Endothelial cell of umbilical vein (primary cell): ENCODE measurements at places on chromosomes 7 and 10. TPM values are rescaled to one million over a fixed set of nuclear protein-coding genes. Genes with fewer than 3 reads are reported as not detected.

- H3K4me1 ChIP-seq: no peaks in the 10 kb centered on the region
- no peak overlapping the region for H3K27ac ChIP-seq
- no peak overlapping the region for H3K4me3 ChIP-seq
- no peak for DNase-seq
These were observed 424.0 kb downstream of the PLXNA4 start for GRCh38 chr7:132152131-132152889.

- no peak for DNase-seq
- no peaks in the 10 kb centered on the region for H3K27me3 ChIP-seq
- no peak overlapping the region for H3K27ac ChIP-seq
- H3K4me3 ChIP-seq: no peak overlapping the region
These were observed 7.4 kb upstream of the GNA12 start for GRCh38 chr7:2851497-2851896.

GRCh38 chr10:126009650-126010049 is 113.3 kb downstream of the FANK1 start:
- peaks cover 11% of the 10 kb centered on the region for H3K4me1 ChIP-seq
- no peak overlapping the region for H3K4me3 ChIP-seq
- DNase-seq: no peak

DNA sequence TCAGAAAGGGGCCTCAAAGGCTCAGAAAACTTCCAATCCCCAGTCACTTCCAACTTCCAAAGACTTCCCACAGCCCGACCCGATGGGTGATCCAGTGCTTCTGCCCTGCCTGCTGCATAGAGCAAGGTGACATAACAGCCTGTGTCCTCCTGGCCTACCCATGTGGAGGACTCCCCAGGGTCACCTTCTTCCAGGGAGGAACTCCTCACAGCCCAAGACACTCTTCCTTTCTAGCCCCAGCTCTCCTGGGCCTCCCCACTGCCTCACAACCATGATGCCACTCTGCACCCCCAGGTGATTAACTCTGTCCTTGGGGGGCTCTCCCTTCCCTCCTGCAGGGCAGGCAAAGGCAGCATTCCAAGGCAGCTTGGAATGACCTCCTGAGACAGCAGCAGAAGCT is 158.4 kb upstream of the PDE1C start:
- no peaks in the 10 kb centered on the region for H3K36me3 ChIP-seq
- no peak overlapping the region for H3K27ac ChIP-seq
- no peak for DNase-seq
- no peaks in the 10 kb centered on the region for H3K4me1 ChIP-seq
- no peaks in the 10 kb centered on the region for H3K27me3 ChIP-seq

DNA sequence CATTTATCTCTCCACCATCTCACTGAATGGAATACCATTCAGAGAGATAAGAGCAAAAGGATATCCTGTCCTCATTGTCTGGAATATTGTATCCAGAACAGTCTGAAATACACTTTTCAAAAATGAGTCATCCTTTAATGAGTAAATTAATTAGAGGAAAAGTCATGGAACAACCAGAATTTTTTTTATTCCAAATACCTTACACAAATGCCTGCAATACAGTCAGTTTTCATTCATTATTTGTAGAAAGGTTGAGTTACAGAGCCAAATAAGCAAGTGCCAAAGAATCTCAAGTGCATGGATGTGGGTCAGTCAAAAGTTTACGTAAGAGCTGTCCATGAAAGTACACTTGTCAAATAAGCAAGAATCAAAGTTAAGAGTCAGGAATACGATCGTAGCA is 482.6 kb downstream of the IPMK start:
- no peak overlapping the region for H3K27ac ChIP-seq
- no peaks in the 10 kb centered on the region for H3K27me3 ChIP-seq
- H3K4me1 ChIP-seq: no peaks in the 10 kb centered on the region

- H3K27me3 ChIP-seq: no peaks in the 10 kb centered on the region
- no peaks in the 10 kb centered on the region for H3K36me3 ChIP-seq
- H3K27ac ChIP-seq: no peak overlapping the region
- H3K4me3 ChIP-seq: no peak overlapping the region
- H3K4me1 ChIP-seq: peaks cover 7% of the 10 kb centered on the region
These were observed 188.5 kb downstream of the JAZF1 start for GRCh38 chr7:27992097-27992496.

DNA sequence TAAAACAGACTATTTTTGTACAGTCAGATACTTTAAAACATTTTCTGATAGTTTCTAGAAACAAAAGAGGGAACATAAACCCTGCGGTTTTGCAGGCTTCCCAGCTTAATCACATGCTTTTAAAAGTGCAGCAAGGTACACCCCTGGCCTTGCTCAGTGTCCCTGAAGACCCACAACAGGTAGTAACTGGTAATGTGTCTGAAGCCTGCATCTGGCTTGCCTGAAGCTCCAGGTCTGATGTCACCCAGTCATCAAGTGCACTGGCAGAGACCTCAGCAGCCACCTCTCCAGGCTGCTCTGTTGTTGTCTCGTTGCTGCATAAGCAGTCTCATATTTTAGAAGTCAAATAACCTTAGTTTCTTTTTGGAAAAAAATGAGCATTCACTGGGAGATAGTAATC is 376.1 kb upstream of the MTPN start:
- no peaks in the 10 kb centered on the region for H3K36me3 ChIP-seq
- H3K27ac ChIP-seq: no peak overlapping the region
- no peaks in the 10 kb centered on the region for H3K4me1 ChIP-seq
- no peak overlapping the region for H3K4me3 ChIP-seq

DNA sequence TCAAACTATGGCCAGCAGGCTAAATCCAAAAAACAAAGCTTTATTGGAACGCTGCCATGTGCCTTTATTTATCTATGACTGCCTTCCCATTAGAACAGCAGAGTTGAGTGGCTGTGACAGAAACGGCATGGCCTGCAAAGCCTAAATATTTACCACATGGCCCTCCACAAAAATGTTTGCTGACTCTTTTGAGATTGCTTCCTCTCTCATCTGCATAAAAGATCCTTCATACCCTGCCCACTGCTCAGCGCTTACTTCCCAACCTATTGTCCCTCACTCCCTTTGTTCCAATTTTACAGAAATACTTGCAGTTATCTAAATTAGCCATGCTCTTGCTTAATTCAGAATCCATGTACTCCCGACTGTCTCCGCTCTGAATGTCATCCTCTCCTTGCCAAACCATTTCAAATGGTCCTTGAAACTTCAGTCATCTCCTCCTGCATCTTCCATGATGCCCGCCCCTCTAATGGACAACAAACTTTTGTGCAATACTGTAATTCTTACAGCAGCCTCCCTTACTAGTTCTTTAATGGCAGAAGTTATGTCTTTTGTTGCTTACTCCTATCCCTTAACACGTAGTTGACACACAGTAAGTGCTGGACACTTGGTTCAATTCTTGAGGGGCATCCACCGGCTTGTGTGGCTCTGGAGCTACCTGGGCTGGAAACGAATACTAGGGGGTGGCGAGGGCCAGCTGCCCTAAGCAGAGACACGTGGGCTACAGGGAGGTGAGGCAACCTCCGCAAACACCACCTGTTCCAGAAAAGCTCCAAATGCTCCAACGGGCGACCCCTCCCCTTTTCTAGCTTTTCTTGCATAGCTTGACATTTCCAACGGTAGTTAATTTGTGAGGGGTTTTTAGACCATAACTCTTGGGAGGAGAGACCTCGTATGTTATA is 832 bp downstream of the XRCC2 start:
- peak; percentile 9 for DNase-seq
- no peaks in the 10 kb centered on the region for H3K27me3 ChIP-seq
- no peaks in the 10 kb centered on the region for H3K36me3 ChIP-seq
- peak overlapping the region; percentile 47 for H3K27ac ChIP-seq

DNA sequence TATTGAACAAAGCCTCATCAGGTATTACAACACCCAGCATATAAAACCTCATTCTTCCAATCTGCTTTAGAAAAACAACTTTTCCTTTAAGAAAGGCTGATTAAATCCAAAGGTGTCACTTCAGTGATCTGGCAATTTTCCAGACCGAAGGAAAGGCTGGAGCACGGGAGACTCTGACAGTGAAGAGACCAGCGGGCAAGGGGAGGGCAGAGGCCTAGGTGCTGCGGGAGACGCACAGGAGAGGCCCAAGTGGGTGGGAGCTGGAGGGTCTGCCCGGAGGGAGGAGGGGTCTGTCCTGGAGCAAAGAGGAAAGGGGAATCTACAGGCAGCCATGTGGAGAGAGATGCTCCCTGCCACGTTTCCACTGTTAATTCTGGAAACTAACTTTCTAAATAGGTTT is 24.3 kb upstream of the PPP2R2D start:
- H3K27me3 ChIP-seq: no peaks in the 10 kb centered on the region
- H3K27ac ChIP-seq: no peak overlapping the region
- no peak overlapping the region for H3K4me3 ChIP-seq
- H3K36me3 ChIP-seq: no peaks in the 10 kb centered on the region
- DNase-seq: no peak
- no peaks in the 10 kb centered on the region for H3K4me1 ChIP-seq

- H3K27me3 ChIP-seq: no peaks in the 10 kb centered on the region
- H3K27ac ChIP-seq: no peak overlapping the region
- H3K4me1 ChIP-seq: peaks cover 22% of the 10 kb centered on the region
- no peaks in the 10 kb centered on the region for H3K36me3 ChIP-seq
These were observed 3.3 kb upstream of the STN1 start for GRCh38 chr10:103921248-103921647.

DNA sequence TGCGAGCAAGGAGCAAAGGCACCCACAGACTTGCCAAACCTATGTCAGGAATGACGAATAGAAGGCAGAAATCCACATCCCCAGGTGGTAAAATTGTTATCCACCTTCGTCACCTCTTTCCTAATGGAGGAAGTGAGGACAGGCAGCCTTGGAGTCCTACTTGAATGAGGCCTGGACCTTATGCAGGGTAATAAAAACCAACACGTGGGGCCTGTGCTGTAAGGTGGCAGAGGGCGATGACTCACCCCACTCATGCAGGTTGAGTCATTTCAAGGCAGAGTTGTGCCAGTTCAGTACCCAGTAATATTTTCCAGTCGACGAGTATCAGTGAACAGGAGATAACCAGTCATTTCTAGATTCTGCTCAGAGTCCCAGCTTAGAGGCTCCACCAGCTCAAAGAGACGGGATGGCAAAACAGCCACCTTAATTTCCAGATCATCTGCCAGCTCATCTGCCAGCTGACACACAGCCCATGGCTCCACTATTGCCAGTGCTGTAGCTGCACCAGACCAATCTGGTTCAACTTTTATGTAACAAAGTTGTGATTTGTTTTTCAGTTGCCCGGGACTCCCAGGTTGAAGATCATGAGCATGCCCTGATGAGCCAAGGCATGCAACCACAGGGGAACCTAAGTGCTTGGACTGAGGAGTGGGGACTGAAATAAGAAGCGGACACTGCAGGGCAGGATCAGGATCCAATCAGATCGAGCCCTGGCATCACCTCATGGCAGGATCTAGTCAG is 176.2 kb upstream of the ITGB1 start:
- H3K4me1 ChIP-seq: peaks cover 5% of the 10 kb centered on the region
- H3K27me3 ChIP-seq: no peaks in the 10 kb centered on the region
- H3K36me3 ChIP-seq: no peaks in the 10 kb centered on the region
- H3K27ac ChIP-seq: no peak overlapping the region

- H3K36me3 ChIP-seq: no peaks in the 10 kb centered on the region
- DNase-seq: no peak
- no peak overlapping the region for H3K27ac ChIP-seq
- H3K27me3 ChIP-seq: no peaks in the 10 kb centered on the region
These were observed 14.6 kb upstream of the PPP2R2D start for GRCh38 chr10:131886237-131886636.

- no peak overlapping the region for H3K4me3 ChIP-seq
- no peaks in the 10 kb centered on the region for H3K36me3 ChIP-seq
- H3K27ac ChIP-seq: no peak overlapping the region
- no peak for DNase-seq
These were observed 164.9 kb upstream of the NEBL start for GRCh38 chr10:21061982-21062381.

DNA sequence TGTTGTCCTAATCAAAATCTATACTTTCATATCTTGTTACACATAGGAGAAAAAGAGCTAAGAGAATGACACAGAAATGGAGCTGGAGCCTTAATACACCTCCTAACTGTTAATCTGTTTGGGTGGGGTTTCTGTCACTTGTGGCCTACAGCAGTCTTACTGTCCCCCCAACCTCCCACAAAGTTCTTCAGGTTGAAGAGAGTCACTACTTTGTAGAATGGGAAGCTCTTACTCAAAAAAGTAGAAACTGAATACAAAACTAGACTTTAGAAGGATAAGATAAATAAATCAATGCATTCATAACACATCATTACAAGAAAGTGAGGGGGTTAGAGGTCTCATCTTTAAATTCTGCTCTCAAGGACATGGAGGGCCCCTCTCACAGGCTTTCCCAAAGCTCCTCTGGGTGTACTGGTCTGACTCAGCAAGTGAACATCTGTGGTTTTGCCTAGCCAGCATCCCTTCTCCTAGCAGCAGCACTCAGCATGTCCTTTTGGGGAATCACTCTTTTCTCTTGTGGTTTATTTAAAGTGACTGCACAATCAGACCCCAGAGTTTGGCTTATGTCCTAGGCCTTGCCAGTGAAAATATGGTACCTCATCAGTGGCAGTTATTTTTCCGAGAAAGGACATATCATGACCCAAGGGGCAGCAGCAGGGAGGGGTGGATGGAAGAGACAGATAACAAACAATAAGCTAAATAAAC is 2.0 kb upstream of the BLVRA start:
- H3K4me3 ChIP-seq: no peak overlapping the region
- DNase-seq: no peak
- no peaks in the 10 kb centered on the region for H3K36me3 ChIP-seq

RPEL1 gene
- not detected in 2 replicates for total RNA-seq

GRCh38 chr7:99514050-99514449 is 9.6 kb downstream of the ZKSCAN5 start:
- no peaks in the 10 kb centered on the region for H3K27me3 ChIP-seq
- DNase-seq: no peak
- H3K27ac ChIP-seq: no peak overlapping the region
- peaks cover 5% of the 10 kb centered on the region for H3K36me3 ChIP-seq
- H3K4me3 ChIP-seq: no peak overlapping the region
- H3K4me1 ChIP-seq: peaks cover 6% of the 10 kb centered on the region

CCDC7 gene
- 6.6 and 8.2 TPM in 2 replicates for total RNA-seq

GRCh38 chr10:23015021-23015707 is 80.2 kb upstream of the MSRB2 start:
- H3K36me3 ChIP-seq: no peaks in the 10 kb centered on the region
- no peak overlapping the region for H3K27ac ChIP-seq
- H3K4me1 ChIP-seq: no peaks in the 10 kb centered on the region
- no peak for DNase-seq
- no peak overlapping the region for H3K4me3 ChIP-seq
